ENCODE measurements at places on chromosomes 3 and 15.

GRCh38 chr15:50066202-50066601 lies 52.8 kb downstream of the ATP8B4 start:
- no peak for DNase-seq

- no peak for DNase-seq
These were observed at the start of gene HDC for GRCh38 chr15:50265620-50266019. HDC (minus strand) TSS chr15:50265726; CDS start chr15:50265623, 103 bp downstream.

DNA sequence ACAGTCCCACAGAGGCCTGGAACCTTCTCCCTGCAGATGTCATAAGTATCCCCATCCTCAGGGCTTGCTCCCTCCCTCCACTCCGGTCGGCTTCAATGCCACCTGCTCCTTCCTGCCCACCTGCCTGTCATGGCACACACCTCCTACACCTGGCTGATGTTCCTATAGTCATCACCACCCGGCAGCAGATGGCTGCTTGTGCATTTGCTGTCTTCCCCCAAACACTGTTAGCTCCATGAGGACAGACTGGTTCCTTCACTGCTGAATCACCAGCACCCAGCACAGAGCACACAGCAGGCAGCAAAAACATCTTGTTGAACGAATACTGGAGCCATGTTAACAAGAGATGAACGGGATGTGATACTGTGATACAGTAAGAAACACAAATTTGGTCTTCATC lies 14.8 kb downstream of the TARS3 start:
- no peak for DNase-seq

DNA sequence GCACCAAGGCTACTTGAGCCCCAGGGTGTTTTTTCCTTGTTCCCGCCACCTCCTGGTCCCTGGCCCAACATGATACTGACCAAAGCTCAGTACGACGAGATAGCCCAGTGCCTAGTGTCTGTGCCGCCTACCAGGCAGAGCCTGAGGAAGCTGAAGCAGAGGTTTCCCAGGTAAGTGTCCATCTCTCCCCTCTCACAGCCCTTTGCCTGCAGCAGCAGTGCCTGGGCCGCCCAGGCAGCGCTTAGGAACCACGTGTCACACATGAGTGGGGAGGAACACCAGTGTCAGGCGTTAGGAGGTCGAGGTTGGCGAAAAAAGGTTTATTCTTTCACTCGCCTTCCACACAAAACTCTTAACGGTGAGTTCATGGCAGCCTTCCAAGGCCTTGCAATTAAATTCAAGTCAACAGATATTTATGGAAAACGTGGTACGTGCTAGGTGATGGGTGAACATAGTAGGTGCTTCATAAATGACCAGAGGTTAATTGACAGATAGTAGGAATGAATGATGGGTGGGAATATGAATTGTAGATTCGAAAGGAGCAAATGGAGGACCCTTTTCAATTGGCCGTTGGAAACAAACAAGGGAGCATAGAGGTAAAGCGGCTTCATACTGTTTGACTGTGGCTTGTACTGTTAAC lies 486 bp downstream of the CDIN1 start:
- DNase-seq: peak; percentile 62

DNA sequence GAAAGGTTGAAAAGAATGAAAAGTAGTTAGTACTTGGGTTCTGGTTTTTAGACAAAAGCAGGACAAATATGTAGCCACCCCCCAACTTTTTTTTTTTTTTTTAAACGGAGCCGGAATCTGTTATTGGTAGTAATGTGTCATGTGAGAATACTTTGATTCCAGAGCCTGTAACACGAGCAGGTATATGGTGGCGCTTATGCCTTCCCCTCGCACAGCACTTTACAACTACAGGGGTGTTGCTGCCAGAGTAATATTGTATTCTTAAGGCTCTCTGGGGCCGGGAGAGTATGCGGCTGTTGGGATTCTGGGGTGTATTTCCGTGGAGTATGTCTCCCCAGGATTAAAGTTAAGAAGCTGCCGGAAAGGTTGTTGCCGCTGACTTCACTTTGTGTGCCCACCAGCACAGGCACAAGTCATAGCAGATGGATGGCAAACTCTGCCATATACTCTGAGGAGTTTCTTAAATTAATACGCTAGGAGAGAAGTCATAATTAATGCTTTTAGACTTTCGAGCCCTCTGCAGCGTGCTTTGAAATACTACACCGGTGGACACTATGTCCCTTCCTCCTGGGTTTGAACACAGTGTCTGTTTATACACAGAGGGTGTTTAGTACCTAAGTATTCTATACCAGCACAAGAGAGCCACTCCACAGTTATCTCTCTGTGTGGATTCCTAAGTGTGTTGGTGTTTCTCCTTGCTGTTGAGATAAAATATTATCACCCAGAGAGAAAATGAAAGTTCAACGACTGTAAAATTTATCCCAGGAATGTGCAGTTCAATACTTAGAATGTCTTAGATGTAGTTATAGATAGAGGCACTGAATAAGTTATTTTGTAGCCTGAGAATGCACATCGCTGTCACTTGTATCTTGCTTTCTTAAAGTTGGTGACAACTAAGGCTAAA lies 1.4 kb downstream of the MBNL1 start:
- peak; percentile 62 for DNase-seq

DNA sequence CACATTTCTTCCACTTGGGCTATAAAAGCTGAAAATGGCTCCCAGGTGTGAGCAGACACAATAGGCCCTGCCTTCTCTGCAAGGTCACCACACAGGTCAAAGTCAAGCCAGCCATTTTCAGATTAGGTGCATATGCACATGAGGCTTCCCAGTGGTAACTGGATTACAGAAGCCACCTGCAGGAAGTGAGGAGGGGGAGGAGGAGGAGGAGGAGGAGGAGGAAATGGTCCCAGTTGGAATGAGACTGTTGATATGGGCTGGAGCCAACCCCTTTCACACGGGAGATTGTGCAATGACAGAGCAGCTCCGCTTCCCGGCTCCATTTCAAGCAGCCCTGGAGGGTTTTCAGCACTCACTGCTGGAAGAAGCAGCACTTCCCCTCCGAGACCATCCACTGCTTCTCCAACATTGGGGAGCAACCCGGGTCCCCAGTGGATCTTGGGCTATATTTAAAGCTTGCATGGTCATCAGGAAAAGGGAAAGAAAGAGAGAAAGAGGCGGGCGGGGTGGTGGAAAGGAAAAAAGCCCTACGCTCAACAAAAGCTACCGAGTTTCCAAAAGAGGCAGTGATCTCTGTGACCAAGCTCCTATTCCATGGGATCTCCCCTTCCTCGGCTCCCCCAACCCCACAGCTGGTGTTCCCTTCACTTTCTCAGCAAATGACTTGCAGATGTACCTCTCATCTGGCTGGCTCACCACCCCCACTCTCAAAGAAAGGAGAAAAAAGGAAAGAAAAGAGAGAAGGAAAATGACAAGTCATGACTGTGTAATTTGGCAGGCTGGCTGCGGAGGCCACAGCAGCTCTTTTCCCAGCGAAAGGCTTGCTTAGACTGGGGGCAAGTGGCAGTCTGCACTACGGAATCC lies 58.3 kb downstream of the LRIG1 start:
- DNase-seq: peak; percentile 70

- DNase-seq: no peak
These were observed 21.6 kb downstream of the SPTSSB start for GRCh38 chr3:161349529-161350312.

- no peak for DNase-seq
These were observed 98.2 kb upstream of the AGTR1 start for GRCh38 chr3:148599481-148599880.

- no peak for DNase-seq
These were observed 82.9 kb downstream of the FSIP1 start for GRCh38 chr15:39699516-39700374.

GRCh38 chr3:101270149-101270548 lies 50.2 kb downstream of the IMPG2 start:
- no peak for DNase-seq

GRCh38 chr15:69979262-69979661 lies 118.5 kb downstream of the TLE3 start:
- DNase-seq: peak; percentile 42

- peak; percentile 49 for DNase-seq
These were observed 109.6 kb upstream of the LMOD3 start for GRCh38 chr3:69231929-69232440.

- DNase-seq: no peak
These were observed 308.0 kb upstream of the THBS1 start for GRCh38 chr15:39272901-39273300.

- no peak for DNase-seq
These were observed 957.1 kb downstream of the FHIT start for GRCh38 chr3:60294181-60294580.

GRCh38 chr3:62228467-62228866 lies 144.9 kb downstream of the FEZF2 start:
- DNase-seq: no peak

- DNase-seq: peak; percentile 79
These were observed 12.8 kb downstream of the VILL start for GRCh38 chr3:38003371-38003816.

GRCh38 chr3:194536871-194537637 lies 50.3 kb upstream of the ATP13A3 start:
- DNase-seq: peak; percentile 90

GRCh38 chr3:64642327-64643151 lies 45.3 kb downstream of the ADAMTS9 start:
- DNase-seq: peak; percentile 44

GRCh38 chr3:194730365-194730764 lies 44.7 kb downstream of the FAM43A start:
- peak; percentile 72 for DNase-seq

- DNase-seq: no peak
These were observed 63.3 kb downstream of the MYO1E start for GRCh38 chr15:59309405-59309804.

GRCh38 chr3:141523615-141524375 lies 37.0 kb downstream of the RASA2 start:
- no peak for DNase-seq

GRCh38 chr3:127011270-127011992 lies 28.5 kb downstream of the PLXNA1 start:
- DNase-seq: no peak

- no peak for DNase-seq
These were observed 139.8 kb downstream of the RPL22L1 start for GRCh38 chr3:170730071-170730812.

DNA sequence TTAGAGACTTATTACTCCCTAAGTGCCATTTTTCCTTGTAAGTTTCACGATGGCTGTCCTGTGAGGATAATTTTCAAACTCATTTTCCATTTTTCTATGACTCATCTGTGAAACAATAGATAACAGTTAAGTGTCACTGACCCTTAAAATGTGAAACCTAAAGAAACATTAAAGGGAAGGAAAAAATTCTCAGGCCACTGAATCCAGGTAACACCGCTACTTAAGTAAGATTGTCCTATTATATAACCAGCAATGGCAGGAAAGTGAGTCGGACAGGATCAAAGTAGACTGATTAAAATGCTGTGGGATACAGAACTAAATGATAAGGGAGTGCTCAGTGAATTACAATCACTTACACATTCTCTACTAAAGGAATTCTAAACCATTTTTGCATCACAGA lies 12.4 kb downstream of the PLD1 start:
- no peak for DNase-seq

DNA sequence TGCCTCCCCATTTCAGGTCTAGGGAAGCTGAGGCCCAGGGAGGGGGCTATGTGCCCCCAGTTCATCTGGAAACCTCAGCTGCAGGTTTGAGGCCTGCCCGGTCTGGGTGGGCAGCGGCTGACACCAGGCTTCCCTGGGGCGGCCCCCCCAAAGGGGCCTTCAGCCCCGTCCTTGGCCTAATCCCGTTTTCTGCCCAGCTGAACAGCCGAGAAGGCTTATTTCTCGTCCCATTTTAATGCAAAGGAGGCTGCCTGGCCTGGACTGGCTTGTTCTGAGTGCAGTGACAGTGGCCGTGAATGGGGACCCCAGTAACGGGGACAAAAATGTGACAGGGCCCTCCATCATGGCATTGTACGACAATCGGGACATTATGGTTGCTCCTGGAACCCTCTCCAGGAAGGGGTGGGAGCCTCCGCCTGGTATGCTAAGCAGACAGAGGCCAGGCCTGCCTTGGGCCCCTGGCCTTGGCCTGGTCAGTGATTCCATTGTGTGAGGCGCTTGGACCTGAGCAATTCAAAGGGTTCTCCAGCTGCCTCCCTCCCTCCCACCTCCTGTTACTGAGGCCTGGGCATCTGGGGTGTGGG lies 93.9 kb downstream of the WNT7A start:
- DNase-seq: no peak

DNA sequence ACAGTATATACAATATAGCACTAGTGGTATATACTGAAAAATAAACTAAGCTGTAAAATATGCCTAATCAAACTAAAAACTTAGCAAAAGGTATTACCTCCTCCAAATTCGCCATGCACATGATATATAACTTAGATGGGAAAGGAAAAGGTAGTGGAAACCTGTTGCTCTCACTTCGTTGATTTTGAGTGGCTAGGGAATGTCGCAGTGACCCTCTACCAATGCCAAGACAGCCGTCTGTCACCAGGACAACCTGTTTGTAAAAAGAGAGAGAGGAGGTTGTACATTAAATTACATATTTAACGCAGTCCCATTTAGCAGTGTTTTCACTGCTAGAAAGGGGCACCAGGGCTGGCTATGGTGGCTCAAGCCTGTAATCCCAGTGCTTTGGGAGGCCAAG lies 11.3 kb downstream of the INTS14 start:
- DNase-seq: no peak

GRCh38 chr15:67832897-67833709 lies 6.7 kb downstream of the RNU6-1 start:
- DNase-seq: no peak

GRCh38 chr3:126373682-126374601 lies 16.7 kb upstream of the KLF15 start:
- peak; percentile 26 for DNase-seq

DNA sequence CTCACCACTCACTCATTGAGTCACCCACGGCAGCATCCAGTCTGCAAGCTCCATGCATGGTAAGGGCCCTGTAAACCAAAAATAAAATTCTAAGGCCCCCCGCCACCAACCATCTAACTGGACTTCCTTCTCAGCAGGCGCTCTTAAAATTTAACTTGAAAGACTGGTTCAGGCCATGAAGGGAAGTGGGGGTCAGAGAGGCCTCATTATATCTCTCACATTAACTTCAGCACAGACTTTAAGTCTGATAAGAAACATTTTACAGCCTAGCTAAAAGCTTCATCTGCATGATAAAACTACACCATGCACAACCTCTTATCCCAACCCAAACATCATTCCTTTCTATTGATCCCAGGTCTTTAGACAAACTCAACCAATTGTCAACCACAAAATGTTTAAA lies 38.5 kb downstream of the FBLN2 start:
- DNase-seq: no peak

- no peak for DNase-seq
These were observed 2.5 kb downstream of the UBL7 start for GRCh38 chr15:74458473-74458872.

GRCh38 chr3:117958027-117958426 lies 1076.6 kb downstream of the IGSF11 start:
- DNase-seq: no peak

DNA sequence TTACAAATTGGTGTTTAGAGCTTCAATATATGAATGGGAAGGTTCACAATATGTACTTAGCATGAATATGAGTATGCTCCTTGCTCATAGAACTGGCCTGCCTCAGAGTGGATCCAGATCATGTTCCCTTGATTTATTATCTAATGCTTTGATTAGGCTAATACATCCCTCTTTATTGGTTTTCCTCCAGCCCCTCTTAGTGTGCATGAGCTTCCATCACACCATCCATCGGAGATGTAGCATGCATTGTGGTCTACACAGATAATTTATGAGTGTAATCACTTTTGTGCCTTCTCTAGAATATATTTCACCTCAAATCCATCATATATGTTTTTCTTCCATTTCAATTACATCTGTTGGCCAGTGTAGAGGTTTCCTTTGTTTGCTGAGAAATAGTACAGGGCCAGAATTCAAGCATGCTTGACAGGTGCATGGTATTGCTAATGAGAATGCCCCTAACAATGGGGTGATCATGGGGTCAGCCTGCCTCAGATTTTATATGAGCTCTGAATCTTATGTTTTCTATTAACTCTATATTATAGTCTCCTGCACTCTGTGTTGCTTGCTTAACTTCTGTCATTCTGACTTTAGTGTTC lies 786.4 kb upstream of the ARPP21 start:
- DNase-seq: no peak
